Stimulated activated CD8-positive, alpha-beta memory T cell treated with anti-CD3 and anti-CD28 coated beads, Interleukin-4, amount 100 ng/mL, for 1 hour (primary cell): ENCODE measurements at places on chromosomes 7 and 10.
A peak's percentile ranks its signal among the peaks of the same experiment; 100 is the strongest.

DNA sequence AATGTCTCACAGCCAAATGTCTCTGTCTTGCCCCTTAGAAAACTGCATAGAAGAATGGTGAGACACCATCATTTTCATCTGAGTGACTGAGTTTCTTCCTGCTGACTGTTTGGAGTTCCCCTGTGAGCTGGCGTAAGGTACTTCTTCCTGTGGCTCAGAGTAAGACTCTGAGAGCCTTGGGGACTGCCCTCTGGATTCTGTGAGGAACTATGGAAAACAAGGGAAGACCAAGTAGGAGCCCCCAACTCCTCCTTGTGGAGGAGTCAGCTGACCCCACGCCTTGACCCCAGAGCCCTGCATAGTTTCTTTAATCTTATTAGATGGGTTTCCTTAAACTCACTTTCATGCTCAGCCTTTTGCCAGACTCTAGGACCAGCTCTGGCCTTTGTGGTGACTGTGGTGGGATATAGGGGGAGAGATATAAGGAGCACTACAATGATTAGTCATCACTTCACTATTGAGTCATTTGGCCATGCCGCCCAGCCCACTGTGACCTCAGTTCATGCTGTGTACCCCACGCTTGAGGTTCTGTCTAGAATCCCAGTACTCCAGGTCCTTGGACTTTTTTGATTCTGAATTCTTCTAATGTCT, 51.8 kb upstream of the FAM133B start:
- DNase-seq, result no peak

DNA sequence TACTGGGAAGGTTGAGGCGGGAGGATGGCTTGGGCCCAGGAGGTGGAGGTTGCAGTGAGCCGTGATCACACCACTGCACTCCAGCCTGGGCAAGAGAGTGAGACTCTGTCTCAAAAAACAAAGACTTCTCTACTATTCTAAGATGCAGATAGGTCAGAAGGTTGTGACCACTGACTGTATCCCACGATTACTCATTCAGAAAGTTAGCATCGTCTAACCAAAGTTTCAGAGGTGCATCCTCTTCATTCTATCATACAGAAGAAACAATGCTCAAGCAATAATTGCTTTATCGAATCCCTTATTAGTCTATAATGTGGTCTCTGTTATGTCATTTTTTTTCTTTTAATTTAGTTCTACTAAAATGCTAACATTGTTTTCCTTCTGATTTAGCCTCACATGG, 348.7 kb upstream of the LRGUK start:
- no peak for DNase-seq

DNA sequence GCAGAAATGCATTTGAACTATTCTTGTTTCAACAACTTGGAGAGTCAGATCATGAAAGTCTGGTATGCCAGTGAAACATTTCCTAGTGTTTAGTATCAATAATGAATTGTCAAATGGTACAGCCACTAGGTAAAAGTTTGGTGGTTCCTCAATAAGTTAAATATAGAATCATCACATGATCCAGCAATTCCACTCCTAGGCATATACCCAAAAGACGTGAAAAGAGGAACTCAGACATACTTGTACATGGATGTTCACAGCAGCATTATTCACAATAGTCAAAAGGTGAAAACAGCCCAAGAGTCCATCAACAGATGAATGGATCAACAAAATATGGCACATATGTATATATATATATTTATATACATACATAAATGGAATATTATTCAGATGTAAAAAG, 67.0 kb upstream of the HPS1 start:
- DNase-seq, result no peak

- DNase-seq, result peak; percentile 29
Measured at GRCh38 chr7:111735661-111736551, 173.6 kb upstream of the IMMP2L start.

- DNase-seq, result no peak
Measured at GRCh38 chr7:138116892-138117291, 40.6 kb downstream of the AKR1D1 start.
